LNCaP clone FGC (cell line): ENCODE measurements at places on chromosomes 7 and 10.
A peak's percentile ranks its signal among the peaks of the same experiment; 100 is the strongest.

- DNase-seq = no peak
These were observed 105.5 kb downstream of the WNT2 start for GRCh38 chr7:117217106-117218035.

DNA sequence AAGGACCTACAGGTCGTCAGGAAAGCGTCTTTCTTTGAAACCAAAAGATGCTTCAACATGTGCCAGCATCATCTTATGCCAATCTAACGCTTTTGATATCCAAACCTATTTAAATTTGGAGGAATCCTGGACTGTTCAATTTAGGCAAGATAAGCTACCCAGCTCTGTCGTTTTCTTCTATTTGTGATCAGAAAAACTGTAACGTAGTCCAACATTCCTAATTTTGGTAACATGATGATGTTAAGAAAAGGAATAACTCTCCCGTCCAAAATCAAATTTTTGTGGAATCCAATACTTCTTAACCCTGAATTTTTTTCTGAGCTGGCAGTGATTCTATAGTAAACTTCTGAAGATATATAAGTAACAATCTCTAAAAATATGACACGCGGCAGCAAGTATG is 93.3 kb upstream of the MKX start:
- no peak for DNase-seq

DNA sequence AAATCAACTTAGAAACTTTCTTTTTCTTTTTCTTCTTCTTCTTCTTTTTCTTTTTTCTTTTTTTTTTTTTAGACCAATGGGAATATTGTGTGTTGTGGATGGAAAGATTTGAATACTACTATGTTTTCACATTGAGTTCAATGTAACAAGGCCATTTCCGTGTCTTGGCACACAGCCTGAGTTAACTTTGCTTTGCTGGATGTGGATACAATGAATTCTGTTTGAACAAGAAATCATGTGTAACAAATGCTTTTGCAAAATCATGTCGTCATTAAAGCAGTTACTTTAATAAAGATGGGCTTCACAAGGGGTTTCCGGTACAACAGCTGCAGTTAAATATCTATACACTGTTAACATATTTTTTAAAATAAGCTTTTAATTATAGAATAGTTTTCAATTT is 13.5 kb upstream of the ENTPD1 start:
- peak; percentile 65 for DNase-seq

DNA sequence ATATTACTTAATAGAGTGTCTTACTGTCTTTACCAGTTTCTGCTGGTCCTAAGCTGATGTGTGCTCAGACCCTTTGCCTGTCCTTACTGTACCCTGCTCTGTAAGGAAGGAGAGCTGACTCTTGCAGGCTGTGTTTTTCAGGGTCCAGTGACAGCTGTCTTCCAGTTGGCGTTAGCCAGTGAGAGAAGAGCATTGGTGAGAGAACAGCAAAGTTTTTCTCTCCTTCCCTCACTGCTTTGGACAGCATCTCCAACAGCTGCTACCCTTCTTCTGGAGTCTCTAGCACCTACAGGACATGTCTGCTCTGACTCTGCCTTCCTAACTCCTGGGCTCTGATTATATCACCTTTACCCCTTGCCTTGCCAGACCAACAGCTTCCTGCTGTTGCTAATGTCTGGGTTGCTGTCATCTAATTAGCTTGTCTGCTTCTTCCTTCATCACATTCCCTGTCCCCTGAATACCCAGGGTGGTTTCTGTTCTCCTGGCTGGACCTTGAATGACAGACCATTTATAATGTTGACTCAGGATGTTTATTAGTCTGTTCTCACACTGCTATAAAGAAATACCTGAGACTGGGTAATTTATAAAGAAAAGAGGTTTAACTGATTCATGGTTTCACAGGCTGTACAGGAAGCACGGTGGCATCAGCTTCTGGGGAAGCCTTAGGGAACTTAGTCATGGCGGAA is 23.5 kb upstream of the PANK1 start:
- peak; percentile 11 for DNase-seq

DNA sequence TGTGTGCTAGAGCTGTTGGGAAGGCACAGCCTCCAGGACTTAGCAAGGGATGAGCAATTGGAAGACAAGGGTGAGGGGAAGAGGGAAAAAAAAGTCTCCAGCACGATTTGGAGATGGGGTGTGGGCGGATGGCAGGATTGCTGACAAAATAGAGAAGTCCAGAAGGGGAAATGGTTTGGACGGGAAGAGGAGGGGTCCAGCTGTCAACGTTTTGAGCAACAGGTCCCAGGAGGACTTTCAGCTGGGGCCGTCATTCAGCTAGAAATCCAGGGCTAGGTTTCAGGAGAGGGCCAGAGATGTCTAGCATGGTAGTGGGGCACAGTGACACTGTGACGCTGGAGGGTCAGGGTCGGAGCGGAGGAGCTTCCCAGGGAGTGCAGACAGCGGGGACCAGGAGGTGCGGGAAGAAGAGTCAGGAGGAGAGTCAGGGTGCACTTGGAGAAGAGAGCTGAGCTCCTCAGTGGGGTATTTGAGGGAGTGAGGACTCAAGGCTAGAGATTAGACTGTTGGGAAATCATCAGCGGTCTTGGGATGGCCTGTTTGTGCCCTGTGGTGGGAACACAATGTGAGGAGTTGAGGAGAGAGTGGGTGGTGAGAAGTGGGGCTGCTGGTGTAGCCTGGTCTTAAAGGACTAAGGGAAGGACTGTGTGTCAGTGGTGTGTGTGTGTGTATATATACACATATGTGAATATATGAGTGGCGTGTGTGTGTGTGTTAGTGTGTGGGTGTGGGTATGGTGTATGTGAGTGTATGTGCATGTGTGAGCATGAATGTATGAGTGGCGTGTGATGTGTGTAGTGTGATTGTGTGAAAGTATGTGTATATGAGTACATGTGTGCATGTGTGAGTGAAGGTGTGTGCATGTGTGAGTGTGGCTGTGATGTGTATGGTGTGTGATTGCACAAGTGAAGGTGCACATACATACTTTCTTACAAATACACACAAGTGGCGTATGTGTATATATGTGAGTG is 3.8 kb downstream of the ZYX start:
- no peak for DNase-seq

DNA sequence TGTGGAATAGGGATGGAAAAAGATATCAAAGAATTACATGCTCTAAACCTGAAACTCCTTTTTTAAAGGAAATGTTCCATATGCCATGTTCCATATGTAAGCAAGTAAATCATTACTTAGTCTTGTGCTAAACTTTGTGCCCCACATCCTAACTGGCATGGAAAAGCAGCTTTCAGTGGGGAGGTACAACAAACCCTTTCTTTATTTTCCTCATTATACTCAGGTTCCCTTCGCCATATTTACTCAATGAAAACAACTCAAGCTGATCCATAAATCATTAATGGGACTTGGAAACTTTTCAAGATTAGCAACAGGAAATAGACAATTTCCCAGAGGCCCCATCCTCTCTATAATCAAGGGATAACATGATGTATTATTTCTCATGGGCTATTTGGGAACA is 56.0 kb downstream of the GSAP start:
- peak; percentile 34 for DNase-seq

DNA sequence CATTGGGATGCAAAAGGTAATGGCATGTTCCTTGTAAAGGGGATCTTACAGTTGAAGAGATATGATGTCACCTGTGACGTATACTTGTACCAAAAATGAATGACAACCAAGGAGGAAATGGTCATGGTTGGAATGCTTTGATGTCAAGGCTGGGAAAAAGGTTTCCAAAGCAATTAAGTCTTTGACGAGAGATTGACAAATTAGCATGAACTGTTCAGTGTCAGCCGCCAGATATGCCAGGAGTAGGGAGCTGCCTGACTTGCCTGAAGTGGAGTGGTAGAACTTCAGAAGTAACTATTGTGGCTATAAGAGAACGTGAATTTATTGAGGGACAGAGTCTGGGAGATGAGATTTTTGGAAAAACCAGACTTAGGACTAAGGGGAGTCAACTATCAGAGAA is 88.1 kb downstream of the SEPTIN7 start:
- no peak for DNase-seq

DNA sequence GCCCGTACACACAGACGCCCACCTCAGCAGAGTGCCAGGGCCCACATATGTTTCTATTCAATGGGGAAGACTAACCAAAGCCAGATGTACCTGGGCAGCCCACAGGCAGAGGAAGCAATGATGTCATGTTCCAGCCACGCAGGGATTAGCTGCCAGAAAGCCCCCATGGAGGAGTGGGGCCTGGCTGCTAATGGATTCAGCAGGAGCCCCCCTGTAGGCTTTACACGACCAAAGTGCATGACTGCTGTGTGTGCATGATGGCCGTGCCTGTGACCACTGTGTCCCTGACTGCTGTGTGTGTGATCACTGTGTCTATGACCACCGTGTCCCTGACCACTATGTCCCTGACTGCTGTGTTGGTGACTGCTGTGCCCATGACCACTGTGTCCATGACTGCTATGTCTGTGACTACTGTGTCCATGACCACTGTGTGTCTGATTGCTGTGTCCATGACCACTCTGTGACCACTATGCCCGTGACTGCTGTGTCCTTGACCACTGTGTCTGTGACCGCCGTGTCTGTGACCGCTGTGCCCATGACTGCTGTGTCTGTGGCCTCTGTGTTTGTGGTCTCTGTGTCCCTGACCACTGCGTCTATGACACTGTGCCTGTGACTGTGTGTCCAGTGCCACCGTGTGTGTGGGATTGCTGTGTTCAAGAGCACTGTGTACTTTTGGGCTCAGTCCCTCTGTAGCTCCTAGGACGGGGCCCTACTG is 409.3 kb downstream of the RPS24 start:
- no peak for DNase-seq

- no peak for DNase-seq
These were observed 1167.3 kb upstream of the CELF2 start for GRCh38 chr10:9850415-9850814.

GRCh38 chr10:99315853-99316252 is 13.3 kb upstream of the CNNM1 start:
- DNase-seq = no peak

GRCh38 chr10:110296966-110297365 is 7.8 kb downstream of the SMNDC1 start:
- DNase-seq = no peak

DNA sequence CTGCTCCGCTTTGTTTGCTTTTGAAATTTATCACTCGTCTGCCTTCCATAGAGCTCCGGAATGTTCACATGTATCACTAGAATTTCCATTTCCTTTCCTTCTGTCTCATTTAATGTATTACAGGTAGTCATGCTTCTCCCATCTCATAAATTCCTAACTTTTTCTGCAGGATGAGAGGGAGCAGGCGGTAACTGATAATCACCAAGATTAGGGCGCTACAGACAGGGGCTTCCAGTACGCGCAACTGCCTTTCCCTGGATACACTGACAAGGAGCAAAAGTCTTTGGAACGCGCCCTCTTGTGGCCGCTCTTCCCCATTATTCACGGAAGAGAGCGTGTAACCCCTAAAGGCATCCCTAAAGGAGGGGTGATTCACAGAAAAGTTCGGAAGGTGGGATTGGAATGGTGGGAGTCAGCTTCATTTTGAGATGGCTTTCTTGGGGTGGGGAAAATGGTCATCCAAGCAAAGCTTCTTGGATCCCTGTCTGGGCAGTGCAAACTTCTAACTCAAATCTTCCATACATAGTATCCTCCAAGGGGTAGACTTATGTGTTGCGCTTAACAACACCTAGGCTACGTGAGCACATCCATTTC is 6.5 kb downstream of the INHBA start:
- DNase-seq = no peak

DNA sequence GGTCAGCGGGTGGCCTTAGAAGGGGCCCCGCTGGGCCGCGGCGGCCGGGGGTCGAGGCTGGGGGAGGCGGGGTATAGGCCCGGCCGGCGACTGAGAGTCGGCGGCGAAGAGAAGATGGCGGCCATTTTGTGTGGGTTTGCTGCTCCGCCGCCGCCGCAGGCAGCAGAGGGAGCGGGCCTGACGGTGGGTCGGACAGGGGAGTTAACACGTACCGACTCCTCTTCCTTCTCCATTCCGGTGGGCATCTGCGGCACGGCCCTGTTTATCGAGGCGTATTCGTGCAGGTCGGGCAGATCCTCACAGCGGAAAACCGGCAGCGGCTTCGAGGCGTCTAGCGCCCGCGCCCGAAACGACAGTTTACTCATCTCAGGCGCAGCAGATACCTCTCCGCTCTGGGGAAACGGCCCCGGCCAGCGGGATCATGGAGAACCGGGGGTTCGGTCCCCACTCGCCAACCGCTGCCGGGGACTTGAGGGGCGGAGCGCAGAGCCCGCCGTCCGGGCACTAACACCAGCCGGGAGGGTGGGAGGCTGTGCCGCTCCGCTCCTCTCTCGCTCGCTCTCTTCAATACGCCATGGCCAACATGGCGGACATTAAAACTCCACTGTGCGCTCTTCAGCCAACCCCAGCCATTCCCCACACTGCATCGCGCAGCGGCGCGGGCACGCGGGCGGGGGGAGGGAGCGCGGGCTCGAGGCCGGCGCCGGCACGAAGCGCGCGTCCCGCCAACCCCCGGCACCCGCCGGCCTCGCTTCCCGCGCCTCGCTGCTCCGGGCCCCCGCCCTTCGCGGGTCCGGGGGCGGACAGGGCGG is at the start of gene EPC1:
TSS of gene EPC1 (minus strand) at position 608 of the 812 bp plus-strand sequence. CDS start at position 365, 243 bp downstream.
- DNase-seq = peak; percentile 62

DNA sequence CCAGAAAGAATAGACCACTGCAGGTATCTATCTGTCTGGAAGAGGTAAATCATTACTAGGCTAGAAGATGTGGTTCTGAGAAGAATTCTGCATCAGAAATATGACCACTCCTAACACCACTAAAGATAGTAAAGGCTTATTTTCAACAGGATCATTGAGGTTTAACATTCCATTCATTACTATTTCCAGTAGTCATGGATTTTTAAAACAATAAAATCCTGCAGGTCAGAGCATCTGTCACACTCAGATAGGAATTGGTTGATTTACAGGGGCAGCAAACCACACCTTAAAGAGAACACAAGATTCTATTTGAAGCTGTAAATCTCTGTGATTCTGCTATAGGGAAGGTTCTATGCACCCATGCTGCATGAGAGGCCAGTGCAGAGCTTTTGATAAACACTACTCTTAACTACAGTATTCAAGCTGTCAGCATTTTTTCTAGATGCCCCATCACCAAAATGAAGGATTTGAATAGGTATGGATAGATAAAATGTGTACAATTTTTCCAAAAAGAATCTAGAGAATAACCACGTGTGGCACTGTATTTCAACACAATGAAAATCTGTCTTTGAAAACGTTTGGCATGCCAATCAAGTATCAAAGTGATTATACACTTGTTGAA is 14.6 kb downstream of the LRRC17 start:
- DNase-seq = no peak

DNA sequence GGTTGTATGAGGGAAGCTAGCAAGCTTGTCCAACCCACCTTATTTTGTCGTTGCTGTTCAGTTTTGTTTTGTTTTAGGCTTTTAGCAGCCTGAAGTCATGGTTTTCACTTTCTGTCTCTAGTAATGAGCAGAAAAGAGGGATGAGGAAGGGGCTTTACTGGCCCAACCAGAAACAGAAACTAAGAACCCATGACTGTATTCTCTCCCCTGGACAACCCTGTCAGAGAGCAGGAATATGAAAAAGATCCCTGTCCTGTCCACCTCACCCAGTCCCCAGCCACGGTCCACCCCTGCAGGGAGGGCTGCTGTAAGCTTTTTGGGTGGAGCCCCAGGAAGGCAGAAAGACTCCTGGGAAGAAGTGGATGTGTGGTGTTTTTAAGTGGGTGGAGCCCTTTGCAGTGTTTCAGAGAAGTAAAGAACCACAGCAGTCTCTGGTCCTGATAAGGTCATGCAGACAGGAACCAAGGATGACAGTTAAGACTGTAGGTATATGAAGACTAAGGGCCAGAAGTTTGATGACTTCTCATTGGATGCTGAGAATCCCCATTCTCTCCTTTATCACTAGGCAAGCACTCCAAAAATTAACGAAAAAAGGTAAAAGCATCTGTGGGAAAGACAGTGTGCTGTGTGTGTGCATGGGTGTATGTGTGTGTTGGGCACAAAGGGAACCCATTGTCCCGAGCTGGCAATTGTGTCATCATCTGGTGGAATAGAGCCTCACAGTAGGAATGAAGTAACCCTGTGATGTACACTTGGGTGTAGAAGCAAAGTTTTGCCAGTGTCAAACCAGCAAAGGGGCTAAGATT is 13.8 kb downstream of the MRPL32 start:
- DNase-seq = no peak
